Stimulated activated CD4-positive, alpha-beta T cell treated with anti-CD3 and anti-CD28 coated beads, Interleukin-1b, Interleukin-23, amount 100 ng/mL, for 48 hours (primary cell): ENCODE measurements at places on chromosomes 4 and X.

DNA sequence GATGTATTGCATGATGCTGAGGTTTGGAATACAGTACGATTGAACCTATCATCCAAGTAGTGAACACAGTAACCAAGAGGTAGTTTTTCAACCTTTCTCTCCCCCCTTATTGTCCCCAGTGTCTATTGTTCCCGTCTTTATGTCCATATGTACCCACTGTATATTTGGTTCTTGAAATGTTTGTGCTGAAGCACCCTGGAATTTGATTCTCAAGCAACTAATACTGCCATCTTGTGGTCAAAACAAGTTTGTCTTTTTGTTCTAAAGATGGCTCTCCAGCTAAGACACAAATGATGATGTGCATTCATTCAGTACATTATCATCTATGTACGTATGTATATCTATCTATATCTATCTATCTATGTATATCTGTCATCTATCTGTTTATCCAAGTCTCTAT, 33.5 kb upstream of the DCX start:
- DNase-seq = no peak

DNA sequence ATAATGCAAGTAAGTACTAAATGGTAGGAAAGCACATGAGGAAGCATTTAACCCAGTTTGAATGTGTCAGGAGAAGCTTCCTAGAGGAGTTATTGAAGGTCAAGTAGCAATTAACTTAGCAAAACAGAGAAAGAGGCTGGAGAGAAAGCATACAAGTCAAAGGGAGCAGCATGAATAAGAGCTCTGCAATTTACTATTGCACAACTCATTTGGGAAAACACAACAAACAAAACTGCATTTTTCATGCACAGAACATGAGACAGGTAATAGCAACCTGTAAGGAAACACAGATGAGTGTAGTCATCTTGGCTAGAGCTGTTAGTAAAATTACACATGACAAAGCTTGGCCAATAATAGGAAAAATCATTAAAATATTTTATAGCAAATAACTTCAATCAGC, 538.1 kb downstream of the PPP4R3C start:
- no peak for DNase-seq

GRCh38 chr4:56861360-56861759, 39.9 kb upstream of the SPINK2 start:
- DNase-seq = no peak

DNA sequence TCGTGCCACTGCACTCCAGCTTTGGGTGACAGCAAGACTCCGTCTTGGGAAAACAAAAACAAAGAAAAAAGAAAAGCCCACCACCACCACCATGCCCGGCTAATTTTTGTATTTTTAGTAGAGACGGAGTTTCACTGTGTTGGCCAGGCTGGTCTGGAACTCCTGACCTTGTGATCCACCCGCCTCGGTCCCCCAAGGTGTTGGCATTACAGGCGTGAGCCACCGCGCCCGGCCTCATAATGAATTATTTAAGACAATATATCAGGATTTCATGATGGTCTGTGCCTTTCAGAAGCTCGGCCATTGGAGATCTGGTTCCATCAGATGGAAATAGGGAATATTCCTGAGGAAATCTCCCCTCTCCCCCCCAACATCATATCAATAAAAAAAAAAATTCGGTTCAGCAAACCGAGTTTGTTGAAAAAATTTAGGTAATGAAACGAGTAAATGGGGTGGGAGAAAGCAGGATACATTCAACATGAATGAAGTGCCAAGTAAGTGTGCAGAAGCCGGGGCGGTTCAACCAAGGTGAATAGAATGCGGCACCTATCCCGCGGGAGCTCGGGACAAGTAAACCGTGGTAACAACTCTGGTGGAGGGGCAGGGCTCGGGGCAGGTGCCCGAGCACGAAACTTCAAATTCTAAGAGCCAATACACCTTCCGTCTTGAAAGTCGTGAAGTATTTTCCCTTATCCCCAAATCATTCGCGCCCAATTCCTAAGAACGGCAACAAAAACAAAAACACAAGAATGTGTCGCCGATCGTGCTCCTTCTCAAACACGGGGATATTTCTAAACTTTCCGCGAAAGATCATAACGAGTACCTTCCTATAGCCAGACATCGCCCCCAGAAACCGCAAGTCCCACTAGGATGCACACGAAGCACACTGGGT, 773 bp upstream of the TXLNG start:
- DNase-seq = peak; percentile 3

GRCh38 chrX:52608961-52609360, 45.7 kb downstream of the SSX7 start:
- DNase-seq = no peak

DNA sequence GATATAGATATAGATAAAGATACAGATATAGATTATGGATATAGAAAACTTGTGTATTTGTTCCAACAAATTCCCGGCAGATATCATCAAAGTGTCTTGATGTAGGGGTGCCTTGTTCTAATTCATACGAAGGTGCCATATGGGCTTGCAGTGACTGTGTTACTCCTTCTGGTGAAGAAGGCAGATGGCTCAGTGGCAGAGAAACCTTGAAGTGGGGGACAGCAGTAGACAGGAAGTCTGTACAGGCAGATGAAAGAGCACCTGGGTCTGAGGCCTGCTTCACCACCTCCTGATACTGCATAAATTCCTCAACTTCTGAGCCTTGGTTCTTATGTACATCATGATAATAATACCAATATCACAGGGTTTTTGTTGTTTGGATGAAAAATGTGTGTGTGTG, 179.5 kb upstream of the GATB start:
- DNase-seq = no peak

DNA sequence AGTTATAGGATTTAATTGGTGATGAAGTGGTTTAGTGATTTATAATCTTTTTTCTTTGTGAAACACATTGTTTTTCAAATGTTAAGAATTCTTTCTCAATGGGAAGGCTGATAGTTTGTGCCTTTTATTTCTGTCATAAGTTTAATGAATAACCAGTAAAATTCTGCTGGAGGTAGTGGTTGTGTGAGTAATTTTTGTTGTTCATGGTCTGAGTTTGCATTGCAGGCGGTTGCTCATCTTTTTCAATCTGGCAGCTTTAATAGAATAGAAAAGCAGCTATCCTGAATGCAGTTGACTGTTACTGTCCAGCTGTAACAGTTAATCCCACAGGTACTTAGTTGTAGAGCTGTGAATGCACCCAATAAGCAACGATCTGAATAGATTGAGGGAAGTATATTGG, 215.6 kb upstream of the AFF2 start:
- no peak for DNase-seq

DNA sequence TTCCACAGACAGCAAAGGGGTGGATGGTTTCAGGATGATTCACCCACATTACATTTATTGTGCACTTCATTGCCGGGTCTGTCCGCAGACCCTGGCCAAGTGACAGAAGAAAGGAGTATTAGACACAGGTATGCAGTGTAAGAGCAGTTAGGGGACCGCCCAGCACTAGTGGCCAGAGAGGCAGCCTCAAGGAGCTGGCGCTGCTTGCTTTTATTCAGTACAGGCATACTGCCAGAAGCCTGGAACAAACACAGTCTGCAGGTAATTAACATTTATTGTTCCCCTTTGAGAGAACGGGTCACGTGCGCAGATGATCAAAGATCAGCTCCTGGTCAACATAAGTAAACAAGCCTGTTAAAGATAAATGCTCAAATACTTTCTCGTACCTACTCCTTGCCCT, 1639.0 kb upstream of the IGFBP7 start:
- DNase-seq = no peak

DNA sequence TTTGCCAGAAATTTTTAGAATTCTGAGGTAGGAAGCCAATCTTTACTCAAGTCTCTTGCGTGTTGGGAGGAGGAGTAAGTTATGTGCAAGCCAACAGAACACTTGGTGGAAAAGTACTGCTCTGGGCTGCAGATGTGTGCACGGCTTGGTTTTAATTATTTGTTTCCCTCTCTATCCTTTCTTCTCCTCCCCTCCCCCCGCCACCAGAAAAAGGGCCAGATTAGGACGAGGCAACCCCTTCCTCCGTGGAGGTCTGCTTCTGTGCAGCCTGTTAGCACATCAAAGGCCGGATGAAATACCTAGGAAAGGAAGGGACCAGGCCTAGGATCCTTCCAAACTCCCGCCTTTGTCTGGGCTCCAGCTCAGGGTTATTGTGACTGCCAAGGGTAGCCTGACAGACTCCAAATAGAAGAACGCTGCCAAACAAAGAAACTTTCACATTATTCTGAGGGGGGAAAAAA, 1.0 kb upstream of the PGRMC1 start:
- DNase-seq = no peak

DNA sequence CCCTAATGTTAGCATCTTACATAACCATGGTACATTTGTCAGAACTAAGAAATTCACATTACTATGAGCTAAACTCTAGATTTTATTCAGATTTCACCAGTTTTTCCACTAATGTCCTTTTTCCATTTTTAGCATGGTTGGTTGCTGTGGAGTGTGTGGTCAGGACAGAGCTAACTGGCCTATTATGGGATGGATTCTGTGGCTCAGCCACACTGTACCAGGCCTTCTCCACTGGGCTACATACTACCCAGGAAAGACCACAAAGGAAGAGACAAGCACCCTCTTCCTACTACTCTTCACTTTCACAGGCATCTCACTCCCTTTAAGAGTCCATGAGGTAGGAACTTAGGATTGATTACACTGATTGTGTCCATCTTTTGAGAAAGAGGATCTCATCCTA, 67.4 kb downstream of the ZNF827 start:
- DNase-seq = no peak
